Endothelial cell (in vitro differentiated cells): ENCODE measurements at places on chromosomes 2 and 18.
A peak's percentile ranks its signal among the peaks of the same experiment; 100 is the strongest.

DNA sequence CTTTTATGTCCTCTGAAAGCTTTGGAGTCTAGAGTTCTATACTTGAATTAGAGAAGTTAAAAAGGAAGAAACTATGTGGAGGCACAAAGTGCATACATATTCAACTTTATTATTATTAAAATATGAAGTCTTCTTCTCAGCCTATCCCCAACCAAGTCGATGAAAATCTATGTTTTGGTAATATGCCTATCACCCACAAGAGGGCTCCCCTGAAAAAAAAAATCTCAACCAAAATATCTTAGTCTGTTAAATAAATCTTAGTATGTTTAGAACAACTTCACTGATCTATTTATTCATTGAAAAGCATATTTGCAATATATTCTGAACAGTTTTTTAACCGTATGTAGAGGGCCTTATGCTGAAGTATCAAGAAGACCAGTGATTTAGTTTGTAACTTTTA lies 804.5 kb downstream of the TDRD15 start:
- DNase-seq, result no peak

- no peak for DNase-seq
Observed at GRCh38 chr2:190190507-190191162, 128.1 kb upstream of the MSTN start.

- no peak for DNase-seq
Observed at GRCh38 chr2:18804536-18804935, 215.2 kb upstream of the NT5C1B start.

GRCh38 chr2:66541646-66542045 lies 106.7 kb downstream of the MEIS1 start:
- DNase-seq, result no peak

GRCh38 chr2:84956334-84957297 lies 14.3 kb upstream of the KCMF1 start:
- no peak for DNase-seq

GRCh38 chr2:166802475-166802874 lies 85.8 kb upstream of the XIRP2 start:
- DNase-seq, result no peak

DNA sequence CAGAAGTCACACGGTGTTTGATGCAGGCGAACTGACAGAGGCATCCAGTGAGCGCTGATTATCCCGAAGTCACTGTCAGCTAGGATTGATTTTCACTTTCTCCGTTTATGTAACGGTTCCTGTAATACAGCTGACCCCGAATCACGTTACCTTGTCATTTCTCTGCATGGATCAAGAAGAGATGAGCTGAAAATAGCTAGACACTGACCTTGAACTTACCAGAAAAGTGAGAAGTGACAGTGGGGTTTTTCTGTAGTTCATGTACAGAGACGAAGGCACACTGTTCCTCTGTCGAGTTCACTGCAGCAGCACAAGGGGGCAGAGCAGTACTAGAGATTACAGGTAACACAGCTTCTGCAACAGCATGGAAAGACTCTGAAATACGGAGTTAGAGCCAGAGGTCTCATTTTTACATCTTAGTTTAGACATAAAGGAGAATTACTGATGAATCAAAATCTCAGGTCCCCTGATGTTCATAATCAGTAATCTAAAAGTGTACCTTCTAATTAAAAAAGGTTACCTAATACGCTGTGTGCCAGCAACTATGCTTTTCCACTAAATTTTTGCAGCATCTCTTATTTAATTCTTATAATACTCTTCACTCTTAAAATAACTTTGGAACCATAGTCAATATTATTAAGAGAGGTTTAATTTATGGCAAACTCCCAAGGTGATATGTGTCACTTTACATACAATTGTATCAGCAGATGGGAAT lies 33.1 kb downstream of the ARHGAP15 start:
- peak; percentile 44 for DNase-seq

DNA sequence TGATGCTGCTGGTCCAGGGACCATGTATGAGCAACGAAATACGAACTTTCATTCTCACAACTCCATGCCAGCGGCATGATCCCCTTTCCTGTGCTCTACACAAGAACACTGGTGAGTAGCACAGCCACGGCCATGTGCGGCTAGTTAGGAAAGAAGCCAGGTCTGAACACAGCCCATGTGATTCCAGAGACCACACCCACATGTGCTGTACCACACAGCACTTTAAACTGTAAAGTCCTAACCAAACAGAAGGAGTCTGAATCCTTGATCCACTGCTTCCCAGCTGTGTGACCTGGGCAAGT lies 33.0 kb upstream of the ACAA2 start:
- no peak for DNase-seq
